ENCODE measurements at places on chromosomes 2 and 18.

DNA sequence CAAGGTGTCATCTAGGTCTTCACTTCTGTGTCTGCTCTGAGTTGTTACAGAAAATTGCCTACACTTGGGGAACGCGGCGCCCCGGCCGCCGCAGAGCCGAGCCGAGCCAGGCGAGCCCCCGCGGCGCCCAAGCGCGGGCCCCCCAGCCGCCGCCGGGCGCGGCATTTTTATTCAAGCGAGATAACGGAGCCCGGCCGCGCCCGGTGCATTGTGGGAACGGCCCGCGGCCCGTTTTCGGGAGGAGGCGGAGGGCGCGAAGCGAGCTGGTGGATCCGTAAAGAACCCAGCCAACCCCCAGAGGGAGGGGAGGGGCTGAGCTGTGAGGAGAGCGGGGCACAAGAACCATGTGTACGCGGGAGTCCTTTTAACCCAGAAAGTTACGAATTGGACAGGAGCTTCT, 191.8 kb downstream of the FTCDNL1 start:
- no peak for DNase-seq

DNA sequence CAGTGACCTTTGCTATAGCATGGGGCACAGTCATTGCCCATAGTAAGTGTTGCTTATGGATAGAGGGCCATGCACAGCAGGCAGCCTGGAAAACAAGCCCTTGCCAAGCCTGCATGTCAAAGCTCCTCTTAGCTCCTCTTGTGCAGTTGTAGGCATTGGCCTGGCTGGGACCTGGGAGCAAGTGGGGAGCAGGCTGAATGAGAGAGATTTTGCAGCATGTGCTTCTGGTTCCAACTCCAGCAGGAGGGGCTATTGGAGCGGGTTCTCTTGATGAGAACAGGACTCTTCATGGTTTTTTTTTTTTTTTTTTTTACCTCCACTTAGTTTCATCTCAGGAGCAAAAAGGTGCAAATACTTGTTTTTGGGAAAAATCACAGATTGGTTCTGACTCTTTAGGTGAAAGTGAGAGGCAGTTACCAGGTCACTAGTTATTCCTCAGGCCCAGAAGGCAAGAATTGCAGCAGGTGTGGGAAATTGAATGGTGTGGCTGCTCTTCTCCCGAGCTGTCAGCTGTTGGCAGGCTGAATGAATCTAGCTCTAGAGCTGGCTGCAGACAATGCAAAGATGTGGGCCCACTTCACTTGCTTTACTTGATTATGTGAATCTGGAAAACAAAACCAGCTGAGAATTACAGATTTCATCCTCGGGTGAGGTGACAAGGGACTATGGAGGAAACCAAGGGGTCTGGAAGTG, 95.9 kb downstream of the MAP4K4 start:
- no peak for DNase-seq

DNA sequence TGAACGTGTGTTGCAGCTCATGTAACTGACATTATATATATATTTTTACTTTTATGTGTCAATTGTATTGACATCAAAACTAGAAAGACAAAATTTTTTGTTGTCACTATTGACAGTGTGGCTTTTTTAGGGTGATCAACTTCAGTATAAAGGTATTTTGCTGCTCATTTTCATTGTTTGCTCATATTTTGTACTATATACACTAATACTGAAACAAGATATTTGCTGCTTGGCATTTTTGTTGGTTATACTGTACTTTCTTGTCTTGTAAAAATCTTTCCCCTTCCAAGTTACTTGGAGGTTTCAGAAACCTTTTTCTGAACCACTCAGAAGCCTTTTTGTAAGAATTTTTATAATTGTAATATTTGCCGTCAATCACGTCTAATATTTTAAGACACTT, 16.5 kb downstream of the AFTPH start:
- DNase-seq: no peak

GRCh38 chr2:23376972-23377371, 8.0 kb upstream of the KLHL29 start:
- DNase-seq: no peak

DNA sequence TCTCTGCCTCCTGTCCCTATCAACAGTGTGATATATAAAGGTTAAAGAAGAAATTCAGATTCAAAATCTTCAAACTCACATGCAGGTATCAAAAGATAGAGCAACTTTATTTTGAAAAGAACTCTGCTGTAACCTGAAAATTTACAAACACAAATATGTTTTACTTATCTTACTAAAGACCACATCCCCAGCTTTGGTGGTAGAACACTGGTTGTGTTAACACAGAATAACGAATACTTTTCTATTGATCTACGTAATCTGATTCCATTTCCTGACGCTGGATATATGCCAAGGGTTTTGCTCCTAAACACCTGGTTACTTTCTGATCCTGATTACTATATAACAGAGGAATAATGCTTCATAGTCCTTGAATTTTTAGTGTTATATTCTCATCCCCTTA, 23.1 kb upstream of the SLC39A10 start:
- no peak for DNase-seq

GRCh38 chr2:240569523-240569997, 1.3 kb downstream of the RNPEPL1 start:
- no peak for DNase-seq

GRCh38 chr2:47300609-47301276, 102.2 kb upstream of the MSH2 start:
- no peak for DNase-seq

- no peak for DNase-seq
These were observed 47.1 kb downstream of the RPRD1A start for GRCh38 chr18:36020174-36020711.

DNA sequence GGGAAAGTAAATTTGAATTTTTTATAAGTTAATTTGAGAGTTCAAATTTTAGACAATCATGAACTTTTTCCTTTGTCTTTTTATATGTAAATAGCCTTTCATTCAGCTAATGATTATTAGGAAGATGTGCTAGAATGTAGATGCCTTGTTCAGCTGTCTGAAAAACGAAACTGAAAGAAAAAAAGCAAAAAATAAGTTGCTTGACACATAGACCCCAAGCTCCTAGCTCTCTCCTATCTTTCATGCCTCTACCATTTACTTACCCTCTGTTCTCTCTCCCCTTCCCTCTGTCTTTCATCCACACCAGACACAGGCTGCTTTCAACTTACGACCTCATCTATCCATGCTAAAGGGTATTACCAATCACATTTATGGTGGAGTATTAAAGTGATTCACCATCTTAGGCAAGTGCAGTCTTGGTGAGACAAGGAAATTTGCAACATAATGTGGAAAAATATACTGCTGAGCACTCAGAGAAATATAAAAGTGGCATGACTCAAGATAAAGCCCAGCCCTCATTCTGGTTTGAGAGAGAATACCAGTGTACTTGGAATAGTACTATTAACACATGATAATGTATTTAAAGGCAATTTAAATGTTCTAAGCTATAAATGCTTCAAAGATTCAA, 425.6 kb downstream of the SUCLG1 start:
- no peak for DNase-seq

- DNase-seq: no peak
These were observed 371.7 kb upstream of the RND3 start for GRCh38 chr2:150859162-150859561.

DNA sequence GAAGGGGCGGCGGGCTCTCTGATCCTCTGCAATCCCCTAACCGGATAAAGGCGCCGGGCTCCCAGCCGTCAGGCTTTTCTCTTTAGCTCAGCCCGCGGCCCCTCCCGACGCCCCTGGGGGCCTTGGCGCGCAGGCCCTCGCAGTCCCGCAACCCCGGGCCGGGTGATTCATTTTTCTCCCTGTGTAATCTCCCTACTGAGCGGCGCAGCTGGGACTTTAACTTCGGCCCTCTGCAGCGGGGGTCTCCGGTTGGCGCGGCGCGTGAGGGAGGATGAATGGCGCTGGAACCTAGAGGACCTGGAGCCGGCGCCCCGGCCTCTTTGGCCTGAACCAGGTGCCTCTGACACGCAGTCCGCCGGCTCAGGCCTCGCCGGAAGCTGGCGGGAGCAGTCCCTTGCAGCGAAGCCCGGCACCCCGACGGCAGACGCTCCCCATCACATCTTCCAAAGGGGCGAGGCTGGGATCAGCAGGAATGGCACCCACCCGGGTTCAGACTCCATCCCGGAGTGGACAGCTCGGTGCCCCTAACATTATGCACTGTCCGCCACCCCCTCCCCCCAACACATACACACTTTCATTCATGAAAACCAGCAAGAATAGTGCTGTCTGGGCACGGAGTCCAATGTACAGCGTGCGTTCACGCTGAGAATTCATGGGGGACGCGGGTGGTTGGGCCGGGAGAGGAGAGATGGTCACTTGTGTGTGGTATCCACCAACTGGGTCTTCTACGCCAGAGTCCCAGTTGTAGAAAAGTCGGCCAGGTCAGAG, 1.2 kb downstream of the CNGA3 start:
- DNase-seq: no peak

GRCh38 chr2:226478109-226478809, 321.4 kb downstream of the IRS1 start:
- DNase-seq: peak; percentile 77

DNA sequence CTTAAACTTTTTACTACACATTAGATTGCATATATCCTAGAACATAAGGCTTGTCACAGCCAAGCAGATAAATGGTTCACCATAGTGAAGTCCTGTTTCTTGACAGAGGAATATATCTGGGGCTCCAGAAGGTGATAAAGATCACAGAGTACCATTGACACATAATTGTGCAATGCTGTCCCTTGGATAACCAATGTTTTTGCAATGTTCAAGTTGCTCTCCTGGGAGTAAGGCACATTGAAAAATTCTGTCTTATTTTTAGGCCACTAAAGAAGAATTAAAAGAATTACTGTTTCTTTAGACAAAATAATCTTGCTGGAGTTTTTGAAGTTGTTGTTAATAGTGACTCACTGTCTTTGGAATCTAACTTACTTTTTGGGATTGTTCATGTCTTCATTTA, 1132.8 kb downstream of the LRP1B start:
- no peak for DNase-seq

GRCh38 chr2:3754795-3755194, 51.4 kb downstream of the DCDC2C start:
- DNase-seq: no peak

GRCh38 chr2:173157676-173158293, 82.1 kb downstream of the MAP3K20 start:
- DNase-seq: no peak

- DNase-seq: no peak
These were observed 175.9 kb downstream of the SH3RF3 start for GRCh38 chr2:109304731-109305470.

DNA sequence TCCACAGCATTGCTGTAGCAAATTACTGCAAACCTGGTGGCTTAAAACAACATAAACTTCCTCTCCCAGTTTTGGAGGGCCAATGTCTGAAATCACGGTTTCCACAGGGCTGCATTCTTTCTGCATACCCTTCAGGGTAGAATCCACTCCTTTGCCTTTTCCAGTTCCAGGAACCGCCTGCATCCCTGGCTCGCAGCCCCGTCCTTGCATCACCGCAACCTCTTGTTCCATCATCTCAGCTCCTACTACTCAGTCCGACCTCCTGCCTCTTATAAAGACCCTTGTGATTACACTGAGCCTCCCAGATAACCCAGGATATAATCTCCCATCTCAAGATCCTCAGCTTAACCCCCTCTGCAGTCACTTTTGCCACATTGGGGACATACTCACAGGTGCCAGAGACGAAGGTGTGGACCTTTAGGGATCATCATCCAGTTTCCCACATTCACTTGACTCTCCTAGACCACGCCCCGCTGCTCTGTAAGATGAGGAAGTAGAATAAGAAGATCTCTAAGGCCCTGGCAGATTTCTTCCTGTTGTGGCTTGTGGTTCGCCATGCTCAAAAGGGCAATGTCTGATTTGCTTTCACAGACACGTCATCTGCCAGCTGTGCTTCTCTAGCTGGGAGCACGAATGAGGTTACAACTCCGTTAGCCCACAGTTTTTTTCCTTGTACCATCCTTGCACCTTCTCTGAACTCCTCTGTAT, 103.6 kb upstream of the AGAP1 start:
- DNase-seq: no peak

DNA sequence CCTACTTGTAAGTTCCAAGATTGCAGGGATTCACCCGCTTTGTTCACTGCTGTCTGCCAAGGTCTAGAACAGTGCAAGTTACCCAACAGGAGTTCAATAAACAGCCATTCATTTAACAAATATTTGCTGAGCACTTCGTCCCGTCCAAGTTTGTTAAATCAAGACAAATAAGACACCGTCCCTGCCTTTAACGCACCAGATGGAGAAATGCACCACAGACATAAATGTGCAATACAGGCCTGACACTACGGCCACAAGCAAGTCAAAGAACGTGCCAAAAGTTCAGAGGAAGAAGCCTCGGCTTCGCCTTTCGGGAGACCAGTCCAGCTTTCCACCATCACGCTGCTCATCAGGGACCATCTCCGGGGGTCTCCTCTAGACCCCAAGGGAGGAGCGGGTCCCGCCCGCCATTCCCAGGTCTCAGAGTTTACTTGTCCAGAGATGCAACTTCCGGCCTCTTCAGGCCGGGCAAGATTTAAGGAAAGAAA, 429 bp downstream of the C2orf76 start:
- no peak for DNase-seq

- DNase-seq: no peak
These were observed 160.3 kb upstream of the SIX2 start for GRCh38 chr2:45169339-45170190.

GRCh38 chr18:7980136-7980535, 413.0 kb downstream of the PTPRM start:
- no peak for DNase-seq

- DNase-seq: no peak
These were observed 675.5 kb downstream of the LRP1B start for GRCh38 chr2:141455211-141455826.

DNA sequence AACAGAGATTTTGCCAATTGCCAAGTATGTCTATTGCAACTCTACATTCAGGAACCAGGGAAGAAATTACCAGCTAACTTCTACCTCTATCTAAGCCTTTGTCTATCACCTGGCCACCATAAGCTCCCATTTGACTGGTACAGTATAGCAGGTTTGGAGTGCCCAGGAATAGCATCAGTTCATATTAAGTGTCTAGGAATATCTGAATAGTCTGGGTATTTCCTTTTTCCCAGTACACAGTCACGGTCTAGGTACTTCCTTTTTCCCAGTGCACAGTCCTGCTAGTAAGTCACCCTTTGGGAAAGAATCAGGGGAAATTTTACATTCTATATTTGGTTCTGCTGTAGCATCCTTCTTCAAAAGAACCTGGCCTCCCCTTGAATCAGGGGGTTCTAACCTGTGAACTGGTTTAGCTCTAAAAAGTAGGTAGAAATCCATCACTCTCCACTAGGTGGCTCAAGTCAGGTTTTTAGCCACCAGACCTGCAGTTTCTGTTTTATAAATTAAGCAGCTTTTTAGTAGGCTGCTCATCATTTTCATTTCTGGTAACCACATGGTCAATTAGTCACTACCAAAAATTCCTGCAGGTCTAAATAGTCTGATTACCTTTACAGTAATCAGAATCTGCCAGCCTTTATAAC, 49.3 kb upstream of the DNAJC10 start:
- no peak for DNase-seq

GRCh38 chr2:166417669-166418068, 41.9 kb upstream of the SCN9A start:
- DNase-seq: no peak

Measured in gastrocnemius medialis (tissue), 4 donors.